NCI-H187 treated with DMSO at 0.1 percent for 48 hours (cell line): ENCODE measurements at places on chromosomes 1 and 21.

DNA sequence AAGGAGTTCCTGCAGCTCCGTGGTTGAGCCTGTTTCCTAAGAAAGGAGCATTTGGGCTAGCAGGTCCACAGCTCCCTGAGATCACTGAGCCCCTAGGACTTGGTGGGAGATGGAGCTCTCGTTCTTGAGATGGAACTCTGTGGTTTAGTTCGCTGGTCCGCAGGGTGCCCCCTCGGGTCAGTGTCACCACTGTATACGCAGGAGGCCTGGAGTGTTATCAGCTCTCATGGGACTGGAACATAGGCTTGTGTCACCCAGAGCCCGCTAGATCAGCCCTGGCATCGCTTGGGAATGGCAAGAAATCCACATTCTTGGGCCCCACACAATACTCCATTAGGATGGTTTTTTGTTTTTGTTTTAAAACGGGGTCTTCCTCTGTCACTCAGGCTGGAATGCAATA is 3.6 kb downstream of the SNAP47 start:
- DNase-seq: no peak

DNA sequence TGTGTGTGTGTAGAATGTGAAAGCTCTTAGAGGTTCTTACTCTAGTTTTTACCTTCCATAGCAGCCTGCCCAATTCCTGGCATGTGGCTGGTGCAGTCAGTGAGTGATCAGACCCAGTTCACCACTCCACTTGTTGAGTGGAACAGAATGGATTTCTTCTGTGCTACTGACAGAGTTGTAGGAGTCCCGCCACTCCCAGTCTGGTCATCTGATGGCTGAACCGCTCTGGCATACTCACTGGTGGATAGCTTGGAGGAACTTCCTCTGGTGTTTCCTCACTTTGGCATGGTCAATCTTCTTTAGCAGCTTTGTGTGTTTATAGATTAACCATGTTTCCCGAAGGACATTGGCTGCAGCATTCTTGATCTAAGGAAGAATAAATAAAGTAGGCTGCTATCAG is 106.7 kb upstream of the ADAR start:
- no peak for DNase-seq

- DNase-seq: no peak
These were observed 9.1 kb downstream of the TTC22 start for GRCh38 chr1:54791880-54792522.

GRCh38 chr21:45836694-45837670 is 144.6 kb upstream of the COL6A1 start:
- DNase-seq: no peak

DNA sequence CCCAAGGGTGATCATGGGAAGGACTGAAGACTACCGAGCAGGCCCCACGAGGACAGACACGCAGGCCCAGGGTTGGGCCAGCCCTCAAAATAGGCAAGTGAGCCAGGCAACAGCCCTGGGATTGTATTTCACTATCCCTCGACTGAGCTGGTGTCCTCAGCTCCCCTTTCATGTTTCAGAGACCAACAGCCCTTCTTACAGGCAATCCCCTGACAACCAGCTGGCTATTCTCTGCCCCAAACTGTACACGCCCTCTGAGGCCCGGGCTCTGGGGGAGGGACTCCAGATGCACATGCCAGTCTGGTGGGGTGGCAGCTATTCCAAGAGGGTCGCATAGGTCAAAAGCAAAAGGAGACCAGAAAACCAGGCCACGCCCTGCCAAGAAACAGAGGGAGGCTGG is 243.0 kb downstream of the TOMM20 start:
- DNase-seq: no peak

DNA sequence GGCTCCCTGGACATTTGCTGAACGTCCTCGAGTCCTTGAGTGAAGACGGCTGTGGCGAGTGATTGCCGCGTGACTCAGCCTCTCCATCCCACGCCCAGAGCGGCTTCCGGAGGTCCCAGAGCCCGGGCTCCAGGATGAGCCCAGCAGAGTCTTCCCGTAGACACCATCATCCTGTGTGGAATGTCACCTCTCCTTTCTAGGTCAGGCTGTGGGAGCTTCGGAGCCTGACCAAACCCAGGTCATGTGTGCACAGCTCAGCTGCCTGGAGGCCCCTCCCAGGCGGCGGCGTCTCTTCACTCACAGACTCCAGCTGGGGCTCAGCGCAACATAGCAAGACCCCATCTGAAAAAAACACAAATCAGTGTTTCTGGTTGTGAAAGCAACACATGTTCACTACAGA is 38.2 kb downstream of the PRKCZ start:
- DNase-seq: no peak

DNA sequence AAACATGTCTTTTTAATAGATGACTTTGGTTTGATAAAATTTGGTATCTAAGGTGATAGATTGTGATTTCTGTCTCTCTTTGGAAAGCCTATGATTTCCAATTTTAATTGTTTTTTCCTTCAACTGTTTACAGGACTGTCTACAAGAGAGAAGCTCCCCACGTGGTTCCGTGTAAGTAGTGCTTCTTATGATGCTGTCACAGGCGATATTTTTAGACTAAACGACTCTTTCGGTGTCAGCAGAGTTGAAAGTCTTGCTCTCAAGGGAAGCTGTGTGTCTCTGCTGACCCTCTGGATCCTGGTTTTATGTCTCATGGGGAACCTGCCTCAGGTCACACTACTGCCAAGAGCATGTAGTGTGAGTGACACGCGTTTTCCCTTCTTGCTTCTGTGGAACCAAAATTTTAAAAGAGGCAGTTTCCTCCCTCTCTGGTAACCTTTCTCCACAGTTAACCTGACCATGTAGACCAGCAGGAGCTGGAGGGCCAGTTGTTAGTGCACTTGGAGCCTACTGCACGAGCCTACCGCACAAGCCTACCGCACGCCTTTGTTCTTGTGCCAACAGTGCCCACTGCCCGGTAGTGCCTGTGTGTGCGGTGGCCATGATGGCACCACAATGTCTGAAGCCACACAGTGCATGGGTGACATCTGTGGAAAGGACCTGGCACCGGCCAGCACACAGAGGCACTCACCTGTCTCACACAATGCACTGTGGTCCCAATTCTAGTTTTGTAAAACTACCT is 91.9 kb downstream of the PCBP3 start:
- no peak for DNase-seq

GRCh38 chr1:77831976-77832711 is 52.7 kb downstream of the MIGA1 start:
- DNase-seq: no peak

DNA sequence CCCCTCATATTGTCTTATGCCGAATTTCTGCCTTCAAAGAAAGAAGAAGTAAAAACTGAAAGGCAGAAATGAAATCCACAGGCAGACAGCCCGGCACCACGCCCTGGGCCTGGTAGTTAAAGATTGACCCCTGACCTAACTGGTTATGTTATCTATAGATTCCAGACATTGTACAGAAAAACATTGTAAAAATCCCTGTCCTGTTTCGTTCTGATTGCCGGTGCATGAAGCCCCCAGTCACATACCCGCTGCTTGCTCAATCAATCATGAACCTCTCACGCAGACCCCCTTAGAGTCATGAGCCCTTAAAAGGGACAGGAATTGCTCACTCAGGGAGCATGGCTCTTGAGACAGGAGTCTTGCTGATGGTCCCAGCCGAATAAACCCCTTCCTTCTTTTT is 49.3 kb downstream of the JMJD4 start:
- DNase-seq: no peak

GRCh38 chr1:69836971-69837636 is 269.4 kb downstream of the LRRC7 start:
- DNase-seq: no peak

DNA sequence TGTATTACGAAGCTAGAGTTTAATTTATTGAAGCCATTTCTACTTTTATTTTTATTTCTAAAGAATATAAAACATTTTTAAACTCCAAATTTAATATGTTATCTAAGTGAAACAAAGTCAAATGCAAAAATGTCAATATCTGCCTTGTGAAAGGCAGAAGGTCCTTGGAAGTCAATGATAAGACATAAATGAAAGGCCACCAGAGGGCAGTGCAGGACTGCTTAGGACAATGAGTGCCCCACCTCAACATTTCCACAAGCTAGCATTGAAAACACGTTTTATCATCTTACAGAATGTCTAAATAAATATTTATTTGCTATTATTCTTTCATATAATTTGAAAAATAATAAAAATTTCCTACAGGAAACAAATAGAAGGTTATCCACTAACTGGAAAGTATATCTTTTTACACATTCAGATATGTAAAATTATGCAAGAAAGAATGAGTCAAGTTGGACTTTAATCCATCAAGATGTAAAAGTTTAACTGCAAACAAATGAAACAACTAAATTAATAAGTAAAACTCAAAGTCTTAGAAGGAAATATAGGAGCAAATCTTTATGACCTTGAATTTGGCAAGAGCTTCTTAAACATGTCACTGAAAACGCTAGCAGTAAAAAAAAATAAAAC is 140.1 kb upstream of the FMN2 start:
- no peak for DNase-seq

DNA sequence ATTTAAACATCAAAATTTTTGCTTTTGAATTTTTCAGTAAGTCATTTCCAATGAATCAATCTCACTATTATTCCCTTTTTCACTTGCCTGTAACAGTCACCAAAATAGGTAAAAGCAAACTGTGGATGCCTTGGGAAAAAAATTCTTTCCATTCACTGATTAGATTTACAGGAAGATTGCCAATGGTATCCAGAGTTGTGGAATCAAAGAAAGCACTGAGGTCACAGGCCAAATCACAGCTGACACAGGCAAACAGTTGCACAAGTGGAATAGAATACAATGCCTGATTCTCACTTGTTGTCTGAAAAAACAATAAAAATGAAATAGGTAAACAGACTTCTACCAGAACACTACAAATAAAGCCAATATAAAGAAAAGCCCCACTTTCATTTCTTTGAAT is 48.4 kb downstream of the LTN1 start:
- DNase-seq: no peak

DNA sequence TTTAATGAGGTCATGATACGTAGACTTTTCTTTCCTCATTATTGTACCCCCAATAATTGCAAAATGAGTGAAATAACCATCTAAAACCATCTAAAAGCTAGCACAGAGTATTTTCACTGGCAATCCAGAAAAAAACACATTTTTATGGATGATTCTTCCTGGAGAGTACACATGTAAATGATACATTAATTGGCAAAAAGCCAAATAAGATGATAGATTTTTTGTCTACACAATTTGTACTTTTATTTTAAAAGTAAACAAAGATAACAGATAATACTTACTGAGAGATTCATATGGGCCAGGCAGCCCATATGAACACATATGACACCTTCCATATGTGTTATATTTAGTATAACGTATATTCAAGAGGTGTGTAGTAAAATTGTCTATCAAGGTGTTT is 2.5 kb upstream of the KRTAP19-7 start:
- no peak for DNase-seq

- DNase-seq: no peak
These were observed 381.4 kb downstream of the RWDD3 start for GRCh38 chr1:95615421-95615820.

GRCh38 chr1:10724948-10725847 is 71.2 kb downstream of the CASZ1 start:
- no peak for DNase-seq

GRCh38 chr1:235835226-235835625 is 31.5 kb downstream of the LYST start:
- no peak for DNase-seq

GRCh38 chr1:93576746-93577145 is 104.9 kb downstream of the BCAR3 start:
- no peak for DNase-seq

- DNase-seq: no peak
These were observed 17.3 kb downstream of the POFUT2 start for GRCh38 chr21:45270306-45270821.

DNA sequence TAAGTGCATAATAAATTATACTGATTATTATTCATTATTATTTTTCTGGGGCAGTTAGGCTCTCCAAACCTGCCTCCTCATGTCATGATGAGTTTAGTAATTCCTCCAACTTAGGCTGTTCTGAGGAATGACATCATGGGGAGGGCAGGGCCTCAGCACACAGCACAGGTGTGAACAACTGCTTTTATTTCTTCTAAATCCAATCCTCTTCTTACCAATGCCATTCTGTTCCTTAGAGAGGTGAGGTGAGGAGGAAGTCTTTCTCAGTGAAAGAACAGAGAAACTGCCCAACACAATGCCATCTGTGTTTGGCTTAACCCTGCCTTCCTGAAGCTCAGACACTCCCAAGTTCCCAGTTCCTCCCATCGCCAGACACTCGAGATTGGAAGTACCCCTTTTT is 45.4 kb upstream of the WASF2 start:
- no peak for DNase-seq

- no peak for DNase-seq
These were observed 5.4 kb upstream of the KDM4A start for GRCh38 chr1:43644558-43644957.

- no peak for DNase-seq
These were observed 23.0 kb upstream of the ITLN1 start for GRCh38 chr1:160907976-160908375.

GRCh38 chr1:3698660-3699408 is 46.5 kb downstream of the TP73 start:
- no peak for DNase-seq

- DNase-seq: no peak
These were observed 69.2 kb upstream of the RGS2 start for GRCh38 chr1:192739476-192740184.

GRCh38 chr1:107990606-107991005 is 25.6 kb upstream of the VAV3 start:
- DNase-seq: no peak

GRCh38 chr1:63662841-63663240 is 69.6 kb downstream of the PGM1 start:
- DNase-seq: no peak

GRCh38 chr1:177952691-177953090 is 17.2 kb downstream of the SEC16B start:
- no peak for DNase-seq

DNA sequence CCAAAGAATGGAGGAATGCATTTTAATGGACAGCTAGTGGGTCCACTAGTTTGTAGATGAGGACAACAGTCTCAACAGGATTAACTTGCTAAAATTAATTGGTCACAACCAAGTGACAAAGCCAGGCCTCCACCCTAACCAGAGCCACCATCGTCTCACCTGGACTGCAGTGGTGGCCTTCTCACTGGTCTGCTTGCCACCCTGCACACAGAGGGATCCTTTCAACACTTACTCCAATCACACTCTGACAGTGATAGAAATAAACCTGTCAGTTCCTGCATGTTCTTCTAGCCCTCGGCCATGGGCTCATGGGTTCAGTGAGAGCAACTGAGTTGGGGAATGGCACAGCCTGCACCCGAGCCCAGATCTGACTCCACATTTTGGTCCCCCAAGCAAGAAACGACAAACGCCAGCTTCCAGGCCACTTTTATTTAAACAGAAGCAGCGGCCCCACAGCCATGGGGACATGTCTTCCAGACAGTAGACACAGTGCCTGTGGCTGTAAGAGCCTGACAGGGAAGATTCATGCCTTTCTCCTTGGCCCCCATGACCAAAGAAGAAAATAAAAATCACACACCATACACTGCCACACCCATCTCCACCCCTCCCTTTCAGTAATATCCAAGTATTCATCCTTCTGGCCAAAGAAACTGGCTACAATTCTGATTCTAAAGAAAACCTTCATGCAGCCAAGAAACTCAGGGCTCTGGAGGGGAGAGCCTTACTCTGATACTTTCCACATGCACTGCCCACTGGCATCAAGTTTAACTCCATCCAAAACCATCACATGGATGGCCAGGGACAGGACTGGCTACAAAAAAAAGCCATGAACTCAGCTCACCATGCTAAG is 37.6 kb downstream of the DHCR24 start:
- no peak for DNase-seq
